SK-N-SH (cell line): ENCODE measurements at places on chromosomes 4 and X. TPM values are rescaled to one million over a fixed set of nuclear protein-coding genes. Genes with fewer than 3 reads are reported as not detected.

UGT2A1 gene
- 0.10 and 0.19 TPM in 2 replicates for polyA plus RNA-seq

GRCh38 chr4:59814402-59815010 is 1385.6 kb upstream of the ADGRL3 start:
- no peak for DNase-seq

DNA sequence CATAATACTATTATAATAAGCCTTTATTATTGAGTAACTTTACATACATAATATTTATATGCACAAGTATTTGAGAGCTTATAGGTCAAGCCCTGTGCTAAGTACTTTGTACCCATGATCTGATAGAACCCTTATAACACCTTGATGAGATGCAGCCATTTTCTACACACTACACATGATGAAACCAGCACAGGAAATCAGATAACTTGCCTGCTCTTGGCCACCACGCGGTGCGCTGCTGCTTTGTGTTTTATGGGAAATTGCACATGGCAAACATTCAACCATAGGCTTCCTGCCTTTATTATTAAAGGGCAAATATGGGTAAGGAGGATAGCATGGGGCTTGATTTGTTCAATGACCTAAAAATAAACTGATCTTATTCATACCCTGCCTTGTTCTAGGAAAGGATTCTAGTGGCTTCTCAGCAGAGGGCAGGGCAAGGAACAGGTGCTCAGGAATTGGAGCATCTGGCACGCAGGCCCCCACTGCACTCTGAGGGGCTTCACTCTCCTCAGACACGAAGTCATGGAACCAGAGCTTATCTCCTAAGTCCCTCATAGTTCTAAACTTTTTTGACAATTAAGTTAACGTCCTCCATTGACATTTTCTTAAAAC is 31.6 kb upstream of the NAP1L5 start:
- DNase-seq, result no peak

GRCh38 chrX:137915466-137915865 is 349.5 kb downstream of the ZIC3 start:
- no peak for DNase-seq

GRCh38 chr4:27020203-27020602 is 159.6 kb downstream of the STIM2 start:
- no peak for DNase-seq

DNA sequence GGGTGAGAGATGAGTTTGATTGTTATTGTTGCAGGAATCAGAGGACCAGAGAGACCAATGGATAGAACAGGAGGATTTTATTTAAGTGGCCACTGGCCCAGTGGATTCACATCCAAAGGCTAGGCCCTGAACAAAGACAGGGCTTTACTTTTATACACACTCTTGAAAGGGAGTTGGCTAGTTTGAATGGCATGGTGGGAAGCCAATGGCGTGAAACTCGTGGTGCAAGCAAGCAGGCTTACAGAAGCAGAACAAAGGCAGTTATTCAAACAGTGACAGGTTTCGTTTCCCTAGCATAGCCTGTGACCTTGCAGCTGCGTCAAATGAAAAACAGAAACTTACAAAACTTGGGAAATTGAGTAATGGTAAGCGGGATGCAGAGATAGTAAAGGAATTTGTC is 110.2 kb upstream of the PRDX4 start:
- DNase-seq, result no peak
